Activated naive CD4-positive, alpha-beta T cell treated with anti-CD3 and anti-CD28 coated beads for 36 hours (primary cell): ENCODE measurements at places on chromosomes 13 and 19.

DNA sequence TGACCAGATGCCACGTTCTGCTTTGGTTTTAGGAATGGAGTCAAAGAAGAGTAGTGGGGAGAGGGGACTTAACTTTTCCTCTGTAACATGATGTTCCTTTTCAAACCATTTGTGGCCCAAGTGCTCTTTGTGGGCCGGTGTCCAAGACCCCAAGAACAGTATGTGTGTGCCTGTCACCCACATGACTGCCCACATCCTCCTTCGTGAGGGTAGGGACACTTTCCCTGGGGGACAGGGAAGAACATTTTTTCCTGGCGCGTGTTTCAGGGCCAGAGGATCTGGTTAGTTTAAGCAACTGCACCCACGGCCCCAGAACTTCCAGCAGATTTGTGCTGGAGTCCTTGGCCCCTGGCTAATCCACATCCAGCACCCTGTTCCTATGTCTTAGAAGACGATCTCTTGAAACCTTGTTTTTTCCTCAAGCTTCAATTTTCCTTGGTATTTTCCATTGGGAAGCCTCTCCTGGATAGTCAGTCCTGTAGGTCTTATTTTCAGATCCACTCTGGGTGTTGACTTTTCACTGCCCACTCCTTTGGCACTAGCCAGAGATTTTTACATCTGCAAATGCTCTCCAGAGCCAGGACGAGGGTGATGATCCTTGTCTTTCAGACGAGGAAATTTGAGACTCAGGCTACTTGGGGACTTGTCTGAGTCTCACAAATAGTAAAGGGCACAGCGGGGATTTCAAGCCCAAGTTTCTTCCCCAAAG lies 10.8 kb upstream of the CCDC97 start:
- no peak for DNase-seq

DNA sequence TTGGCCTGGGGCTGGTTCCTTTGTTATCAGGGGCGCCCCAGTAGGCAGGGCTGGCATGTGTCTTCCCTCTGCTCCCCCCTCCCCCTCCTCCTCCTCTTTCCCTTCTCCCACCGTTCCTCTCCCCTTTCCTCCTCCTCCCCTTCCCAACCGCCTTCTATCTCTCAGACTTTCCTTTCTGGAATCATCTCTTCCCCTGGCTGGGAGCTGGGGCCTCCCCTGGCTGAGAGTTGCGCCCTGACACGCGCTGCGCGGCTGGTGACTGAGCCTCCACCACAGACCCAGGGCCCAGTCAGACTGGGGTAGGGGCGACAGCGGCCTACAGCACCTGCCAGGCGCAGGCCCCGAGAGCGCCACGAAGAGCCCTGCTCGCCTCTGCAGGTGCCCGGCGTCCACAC lies 2.8 kb downstream of the PNMA8B start:
- peak; percentile 41 for DNase-seq

DNA sequence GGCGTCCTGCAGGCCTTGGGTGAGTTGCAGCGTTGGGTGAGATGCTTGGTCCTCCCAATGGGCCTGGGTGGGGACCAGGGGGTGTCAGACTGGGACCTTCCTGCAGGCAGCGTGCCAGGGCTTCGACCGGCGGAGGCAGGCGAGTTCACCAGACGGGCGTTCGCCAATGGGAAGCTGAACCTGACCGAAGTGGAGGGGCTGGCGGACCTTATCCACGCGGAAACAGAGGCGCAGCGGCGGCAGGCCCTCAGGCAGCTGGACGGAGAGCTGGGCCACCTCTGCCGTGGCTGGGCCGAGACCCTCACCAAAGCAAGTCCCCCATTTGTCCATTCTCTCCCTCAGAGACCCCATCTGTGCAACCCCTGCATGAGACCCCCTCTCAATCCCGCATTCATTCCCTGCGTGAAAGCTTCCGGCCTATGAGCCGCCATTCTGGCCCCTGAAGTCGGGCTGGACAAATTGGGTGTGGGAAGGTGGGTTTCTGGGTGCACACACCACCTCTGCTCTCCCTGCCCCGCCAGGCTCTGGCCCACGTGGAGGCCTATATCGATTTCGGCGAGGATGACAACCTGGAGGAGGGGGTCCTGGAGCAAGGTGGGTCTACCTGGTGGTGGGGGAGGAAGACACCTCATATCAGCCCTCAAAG lies 1.2 kb downstream of the GTPBP3 start:
- DNase-seq = no peak

- no peak for DNase-seq
Observed at GRCh38 chr13:109606520-109606919, 179.9 kb downstream of the IRS2 start.

DNA sequence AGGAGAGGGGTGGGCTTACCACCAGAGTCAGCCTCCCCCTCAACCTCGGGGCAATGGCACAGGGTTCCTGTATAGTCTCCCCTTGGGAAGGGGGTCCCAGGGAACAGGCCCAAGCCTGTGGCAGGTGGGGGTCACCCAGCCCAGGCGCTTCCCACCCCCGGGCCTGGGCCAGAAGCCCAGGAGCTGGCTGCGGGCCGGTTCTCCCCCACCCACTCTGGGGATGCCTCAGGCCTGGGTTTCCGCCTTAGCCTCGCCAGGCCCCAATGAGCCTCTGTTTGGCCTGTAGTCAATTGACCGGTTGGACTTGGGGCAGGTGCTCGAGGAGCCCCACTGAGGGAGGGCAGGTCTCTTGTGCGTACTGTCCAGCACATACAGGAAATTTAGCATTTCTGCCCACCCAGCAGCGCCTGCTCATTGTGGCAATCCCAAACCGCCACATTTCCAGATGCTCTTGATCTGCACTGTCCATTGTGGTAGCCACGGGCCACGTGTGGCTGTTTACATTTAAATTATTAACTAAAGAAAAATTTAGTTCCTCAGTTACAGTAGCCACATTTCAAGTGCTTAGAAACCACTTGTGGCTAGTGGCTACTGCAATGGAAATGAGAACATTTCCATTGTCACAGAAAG lies 9.9 kb downstream of the LYL1 start:
- no peak for DNase-seq

GRCh38 chr19:47315125-47315821 lies 5.6 kb downstream of the C5AR1 start:
- DNase-seq = peak; percentile 63

GRCh38 chr13:73065036-73065435 lies 6.2 kb downstream of the KLF5 start:
- DNase-seq = no peak

DNA sequence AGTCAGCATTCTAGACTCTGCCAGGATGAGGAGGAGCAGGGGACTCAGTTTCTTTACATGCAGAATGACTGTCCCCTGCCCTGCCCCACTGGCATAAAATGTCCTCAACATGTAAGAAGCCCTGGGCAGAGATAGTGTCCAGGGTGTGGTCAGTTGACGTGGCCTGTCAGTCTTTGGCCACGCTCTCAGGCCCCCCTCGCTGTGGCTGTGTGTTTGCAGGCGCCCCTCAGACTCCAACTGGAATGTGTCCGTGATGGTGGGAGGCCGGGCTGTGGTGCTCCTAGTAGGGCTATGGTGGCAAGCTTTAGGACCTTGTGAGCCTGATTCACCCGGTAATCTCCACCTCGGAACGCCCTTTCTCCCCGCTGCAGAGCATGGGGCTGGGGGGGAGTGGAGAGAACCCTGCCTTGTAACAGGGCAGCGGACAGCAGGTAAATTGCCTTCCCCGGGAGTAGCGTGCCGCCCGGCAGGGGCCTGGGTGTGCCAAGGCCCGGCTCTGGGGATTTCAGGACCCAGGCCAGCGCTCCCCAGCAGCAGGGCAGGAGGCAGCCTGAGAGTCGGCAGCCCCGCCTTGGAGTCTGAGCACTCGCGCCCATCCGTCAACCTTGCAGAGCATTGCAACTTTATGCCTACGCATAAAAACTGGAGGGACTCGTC lies 62.3 kb downstream of the CHST8 start:
- peak; percentile 31 for DNase-seq

- DNase-seq = peak; percentile 90
Observed at GRCh38 chr19:5974721-5975387, 3.1 kb downstream of the RANBP3 start.

GRCh38 chr13:99269627-99270241 lies 11.6 kb upstream of the GPR18 start:
- DNase-seq = peak; percentile 44

GRCh38 chr13:80857321-80857720 lies 516.4 kb upstream of the SPRY2 start:
- DNase-seq = no peak

- DNase-seq = no peak
Observed at GRCh38 chr19:7931221-7932061, 5.5 kb upstream of the CTXN1 start.

GRCh38 chr13:104779311-104779993 lies 1713.2 kb upstream of the SLC10A2 start:
- DNase-seq = no peak

- DNase-seq = no peak
Observed at GRCh38 chr13:32200741-32201140, 114.4 kb downstream of the ZAR1L start.

DNA sequence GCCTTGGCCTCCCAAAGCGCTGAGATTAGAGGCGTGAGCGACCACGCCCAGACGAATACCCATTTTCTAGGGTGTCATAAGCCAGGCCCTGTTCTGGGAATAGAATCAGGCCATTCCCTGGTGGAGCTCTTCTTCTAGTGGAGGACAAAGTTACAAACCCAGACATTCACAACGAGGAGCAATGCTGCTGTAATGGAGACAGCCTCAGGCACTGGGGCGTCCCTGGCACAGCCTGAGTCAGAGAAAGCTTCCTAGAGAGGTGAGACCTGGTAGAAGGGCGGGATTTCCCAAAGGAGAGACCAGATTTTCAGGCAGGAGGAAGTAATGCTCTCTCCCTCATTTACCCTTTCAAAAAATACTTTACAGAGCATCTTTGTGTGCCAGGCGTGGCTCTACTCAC lies 12.7 kb downstream of the PRKCG start:
- no peak for DNase-seq

GRCh38 chr13:35630551-35631275 lies 154.2 kb upstream of the MAB21L1 start:
- no peak for DNase-seq

DNA sequence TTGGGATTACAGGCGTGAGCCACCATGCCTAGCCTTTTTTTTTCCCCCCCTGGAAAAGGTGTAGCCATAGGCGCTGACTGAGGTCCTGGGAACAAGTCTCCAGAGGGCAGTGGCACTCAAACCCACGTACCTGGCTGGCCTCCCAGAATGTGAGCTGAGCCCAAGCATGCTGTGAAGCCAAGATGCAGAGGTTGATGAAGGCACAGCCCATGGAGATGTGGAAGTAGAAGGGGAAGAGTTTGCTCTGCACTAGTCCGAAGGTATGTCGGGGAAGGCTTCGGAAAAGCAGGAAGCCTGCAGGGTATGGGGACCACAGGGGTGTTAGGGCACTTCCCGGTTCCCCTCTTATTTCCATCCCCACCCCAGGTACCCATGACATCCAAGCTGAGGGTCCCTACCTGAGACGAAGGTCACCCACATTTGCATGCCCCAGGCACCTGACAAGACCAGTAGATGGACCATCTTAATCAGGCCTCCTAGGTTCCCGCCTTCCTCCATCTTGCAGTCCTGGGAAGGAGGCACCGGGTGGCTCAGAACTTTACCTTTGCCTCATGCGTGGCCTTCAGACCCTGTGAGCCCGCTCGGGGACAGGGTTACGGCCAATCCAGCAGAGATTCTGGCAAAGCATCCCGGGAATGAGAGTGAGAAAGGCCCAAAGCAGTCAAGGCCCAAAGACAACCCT lies 805 bp downstream of the TMEM205 start:
- no peak for DNase-seq

- DNase-seq = no peak
Observed at GRCh38 chr13:62302341-62302740, 886.7 kb upstream of the PCDH20 start.

GRCh38 chr19:7953576-7953975 lies 10.1 kb upstream of the TIMM44 start:
- DNase-seq = no peak

DNA sequence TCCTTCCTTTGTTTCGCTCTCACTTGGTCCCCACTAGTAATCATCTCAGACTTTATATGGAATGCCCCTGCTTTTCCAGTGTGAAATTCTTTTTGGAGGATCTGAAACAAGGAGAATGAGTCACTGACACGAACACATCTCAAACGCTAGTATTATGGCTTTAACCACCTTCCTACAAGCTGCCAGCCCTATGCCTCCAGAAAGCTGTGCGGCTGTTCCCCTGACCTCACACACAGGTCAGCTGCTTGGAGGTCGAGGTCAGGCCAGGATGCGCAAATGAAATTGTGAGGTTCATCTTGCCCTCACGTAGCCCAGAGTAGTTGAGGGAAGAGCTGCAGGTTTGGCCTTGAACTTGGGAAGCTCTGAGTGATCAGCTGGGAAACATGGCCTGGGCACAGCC lies 449.8 kb downstream of the FGF9 start:
- DNase-seq = no peak

GRCh38 chr13:106471957-106472543 lies 63.4 kb downstream of the EFNB2 start:
- no peak for DNase-seq

- no peak for DNase-seq
Observed at GRCh38 chr13:70817576-70817975, 709.3 kb upstream of the KLHL1 start.

GRCh38 chr19:6579450-6580178 lies 11.3 kb downstream of the CD70 start:
- no peak for DNase-seq

DNA sequence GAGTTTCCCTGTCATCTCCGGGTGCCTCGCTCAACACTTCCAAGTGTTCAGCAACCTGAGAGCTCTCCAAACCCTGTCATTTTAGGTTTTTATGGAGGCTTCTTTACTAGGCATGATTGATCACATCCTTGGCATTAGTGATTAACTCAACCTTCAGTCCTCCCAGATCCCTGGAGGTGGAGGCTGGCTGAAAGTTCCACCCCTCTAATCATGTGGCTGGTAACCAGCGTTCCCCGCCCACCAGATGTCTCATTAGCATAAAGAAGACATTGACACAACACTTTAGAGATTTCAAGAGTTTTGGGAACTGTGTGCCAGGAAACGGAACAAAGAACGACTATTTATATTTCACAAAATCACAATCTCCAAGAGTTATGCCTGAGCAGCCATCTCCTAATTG lies 71.1 kb upstream of the RGCC start:
- no peak for DNase-seq

GRCh38 chr13:24716011-24716410 lies 35.8 kb downstream of the ATP12A start:
- DNase-seq = no peak
